ENCODE measurements at places on chromosomes 2 and 18.

DNA sequence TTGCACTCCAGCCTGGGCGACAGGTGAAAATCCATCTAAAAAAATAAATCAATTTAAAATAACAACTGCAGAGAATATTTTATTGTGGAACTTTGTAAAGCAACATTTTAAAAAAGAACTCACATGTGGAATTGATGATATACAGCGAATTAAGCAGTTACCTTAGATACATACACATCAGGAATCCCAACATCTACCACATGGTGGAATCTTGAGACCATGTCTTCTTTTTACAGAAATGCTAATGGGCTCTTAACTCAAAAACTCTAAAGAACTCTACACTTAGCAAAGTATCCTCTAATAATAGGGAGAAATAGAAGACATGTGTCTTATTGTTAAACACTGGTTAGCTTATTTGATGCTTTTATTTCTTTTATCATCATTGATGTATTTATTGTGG is 373.6 kb downstream of the CDH7 start:
- DNase-seq = no peak

- peak; percentile 25 for DNase-seq
Observed at GRCh38 chr2:237700512-237701032, 73.2 kb downstream of the LRRFIP1 start.

GRCh38 chr2:187319441-187320108 is 128.5 kb downstream of the CALCRL start:
- no peak for DNase-seq

- DNase-seq = no peak
Observed at GRCh38 chr2:3332133-3332532, 45.5 kb downstream of the EIPR1 start.

DNA sequence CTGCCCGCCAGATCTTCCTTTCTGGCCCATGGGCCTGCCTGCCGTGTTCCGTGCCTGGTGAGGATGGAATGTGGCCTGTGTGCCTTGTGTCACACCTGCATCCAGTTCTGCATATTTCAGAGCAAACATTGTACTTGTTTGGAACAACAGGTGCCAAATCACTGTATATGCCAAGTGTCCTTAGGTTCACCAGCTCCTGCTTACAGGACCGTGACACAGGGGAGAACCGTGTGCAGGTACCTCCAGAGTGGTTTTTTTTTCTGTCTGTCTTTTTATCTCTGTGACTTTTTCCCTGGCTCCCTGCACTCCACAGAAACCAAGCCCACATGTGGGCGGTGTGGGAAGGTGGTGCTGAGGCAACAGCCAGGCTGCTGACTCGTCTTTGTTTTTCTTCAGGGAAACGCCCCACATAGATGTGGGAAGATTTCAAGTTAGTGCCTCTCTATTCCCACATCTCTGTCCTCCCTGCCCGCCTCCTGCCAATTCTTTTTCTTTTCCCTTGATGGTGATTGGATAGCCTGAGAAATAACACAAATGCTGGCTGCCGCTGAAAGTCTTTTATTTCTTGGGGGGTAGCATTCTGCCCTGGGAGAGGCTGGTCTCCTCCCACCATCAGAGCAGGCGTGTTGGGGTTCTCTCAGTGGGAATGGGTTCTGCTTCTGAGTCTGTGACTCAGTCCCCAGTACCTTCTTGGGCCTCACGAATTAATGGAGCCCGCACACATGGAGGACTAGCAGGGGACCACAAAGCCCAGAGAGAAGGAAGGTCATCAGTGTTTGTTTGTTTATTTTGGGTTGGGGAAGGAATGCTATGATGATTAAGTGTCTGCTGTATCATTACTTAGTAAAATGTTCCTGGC is 21.4 kb downstream of the GRHL1 start:
- DNase-seq = no peak

GRCh38 chr18:55119434-55119833 is 160.2 kb upstream of the CCDC68 start:
- no peak for DNase-seq

DNA sequence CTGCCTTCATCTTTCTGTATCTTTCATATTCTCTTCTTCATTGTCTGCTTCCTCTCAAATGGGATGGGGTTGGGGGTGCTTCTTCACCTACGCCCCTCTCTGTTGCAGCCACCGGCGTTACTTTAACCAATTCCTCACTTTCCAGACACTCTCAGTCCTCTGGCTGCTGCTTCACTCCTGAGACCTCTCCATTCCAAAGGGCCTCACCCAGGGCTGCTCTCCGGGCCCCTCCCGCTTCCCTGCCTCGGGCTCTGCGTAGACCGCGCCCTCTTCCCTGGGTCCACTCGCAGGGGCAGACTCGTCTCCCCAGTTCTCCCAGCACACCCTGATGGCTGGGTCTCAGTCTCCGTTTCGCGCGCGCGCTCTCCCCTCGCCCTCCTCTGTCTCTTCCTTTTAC is 926 bp downstream of the SERPINB8 start:
- no peak for DNase-seq
